Right lung (tissue), 10 donors: ENCODE measurements at places on chromosomes 1 and 21. TPM values are rescaled to one million over a fixed set of nuclear protein-coding genes. Genes with fewer than 3 reads are reported as not detected.

Gene RHEX
- 0.41 TPM for polyA plus RNA-seq

GRCh38 chr1:68229650-68230483 is 2.5 kb downstream of the WLS start:
- no peak for DNase-seq

- no peak for DNase-seq
These were observed 139.7 kb upstream of the ETV3 start for GRCh38 chr1:157277913-157278312.

Gene BRINP2
- 1.3 TPM for polyA plus RNA-seq

GRCh38 chr1:234981758-234982157 is 146.9 kb downstream of the TOMM20 start:
- DNase-seq = no peak

- no peak for DNase-seq
These were observed 19.7 kb downstream of the PPFIA4 start for GRCh38 chr1:203045821-203046594.

DNA sequence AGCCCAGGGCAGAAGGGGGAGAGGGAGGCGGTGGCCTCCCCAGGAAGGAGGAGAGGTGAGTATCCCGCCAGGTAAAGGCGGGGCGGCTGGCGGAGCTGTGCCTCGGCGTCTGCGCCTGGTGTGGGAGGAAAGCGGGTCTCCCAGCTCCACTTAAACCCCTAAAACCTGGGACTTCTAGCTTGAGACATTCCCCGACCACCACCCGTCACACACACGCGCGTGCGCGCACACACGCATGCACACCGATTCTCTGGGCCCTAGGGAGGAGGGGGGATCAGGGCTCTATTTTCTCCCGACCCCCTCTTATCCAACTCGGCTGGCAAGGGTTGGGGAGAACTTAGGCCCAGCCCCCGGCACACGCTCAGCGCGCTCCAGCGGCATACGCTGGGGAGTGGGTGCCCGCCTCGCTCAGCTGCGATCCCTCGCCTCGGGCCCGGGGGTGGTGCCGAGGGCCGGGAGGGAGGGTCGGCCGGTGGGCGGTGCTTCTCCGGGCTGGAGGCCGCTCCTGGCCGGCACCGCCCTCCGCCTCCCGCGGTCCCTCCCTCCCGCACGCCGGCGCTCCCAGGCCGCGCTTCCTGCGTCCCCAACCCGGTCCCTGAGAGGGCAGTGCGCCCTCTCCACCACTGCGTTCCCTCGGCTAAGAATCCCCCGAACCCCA is at the start of gene TMEM51:
Gene TMEM51 (plus strand): TSS at position 564 of the 658 bp plus-strand sequence. CDS start 61,341 bp downstream, outside the sequence.
- DNase-seq = peak; percentile 88

Gene ZBED6
- polyA plus RNA-seq = 17.9 TPM

- DNase-seq = no peak
These were observed 99.5 kb upstream of the DUSP10 start for GRCh38 chr1:221841251-221841982.
